ENCODE measurements at places on chromosomes 5 and 9.

- no peak for DNase-seq
Measured at GRCh38 chr9:35506359-35506758, 16.4 kb downstream of the RUSC2 start.

DNA sequence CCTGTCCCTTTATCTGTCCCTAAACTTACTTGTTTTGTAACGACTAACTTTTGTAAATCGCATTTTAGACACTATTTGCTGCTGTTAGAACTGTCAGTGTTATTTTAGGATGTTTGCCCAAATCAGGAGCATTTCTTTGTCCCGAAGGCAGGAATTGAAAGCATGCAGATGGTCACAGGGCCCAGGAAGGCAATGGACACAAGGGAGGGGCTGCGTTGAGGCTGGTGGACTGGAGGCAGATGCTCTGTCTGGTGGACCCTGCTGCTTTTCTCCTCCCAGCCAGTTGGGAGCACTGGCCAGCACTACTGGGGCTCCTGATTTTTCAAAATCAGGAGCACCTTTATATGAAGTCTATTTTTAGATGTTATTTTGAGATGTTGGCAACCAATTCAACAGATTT lies 31.7 kb downstream of the DOCK2 start:
- DNase-seq: no peak

- DNase-seq: no peak
Measured at GRCh38 chr5:78588507-78588906, 60.1 kb downstream of the LHFPL2 start.

- no peak for DNase-seq
Measured at GRCh38 chr5:143573568-143574170, 170.2 kb upstream of the NR3C1 start.

DNA sequence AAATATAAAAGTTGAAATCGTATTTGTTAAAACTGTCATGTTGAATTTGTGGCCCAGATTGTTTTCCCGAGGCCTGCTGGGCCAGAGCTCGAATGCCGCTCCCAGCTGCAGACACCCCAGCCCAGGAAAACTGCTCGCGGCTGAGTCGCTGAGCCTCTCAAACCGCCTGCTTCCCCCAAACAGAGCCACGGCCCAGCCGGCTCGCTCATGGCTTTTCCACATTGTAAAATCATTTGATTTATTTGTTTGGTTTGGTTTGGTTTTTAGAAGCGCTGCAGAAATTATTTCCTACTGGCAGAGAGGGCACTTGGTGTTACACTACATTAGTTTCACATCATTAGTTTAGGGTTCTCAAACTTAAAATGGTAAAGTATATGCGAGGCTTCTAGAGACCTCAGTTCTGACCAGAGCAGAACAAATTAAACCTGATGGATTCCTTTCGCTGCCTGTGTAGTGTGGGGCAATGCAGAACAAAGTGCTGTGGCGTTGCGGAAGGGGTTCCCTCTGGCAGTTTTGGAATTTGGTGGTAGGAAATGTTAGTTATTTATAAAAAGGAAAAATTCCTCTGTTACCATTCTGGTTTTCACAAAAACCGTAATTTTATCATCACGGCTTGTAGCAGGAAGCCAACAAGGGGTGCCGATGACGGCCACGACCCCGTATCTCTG lies 156.5 kb upstream of the PITX1 start:
- no peak for DNase-seq

- no peak for DNase-seq
Measured at GRCh38 chr9:13428766-13429165, 149.3 kb upstream of the MPDZ start.
